ENCODE measurements at places on chromosomes 13 and 19.

DNA sequence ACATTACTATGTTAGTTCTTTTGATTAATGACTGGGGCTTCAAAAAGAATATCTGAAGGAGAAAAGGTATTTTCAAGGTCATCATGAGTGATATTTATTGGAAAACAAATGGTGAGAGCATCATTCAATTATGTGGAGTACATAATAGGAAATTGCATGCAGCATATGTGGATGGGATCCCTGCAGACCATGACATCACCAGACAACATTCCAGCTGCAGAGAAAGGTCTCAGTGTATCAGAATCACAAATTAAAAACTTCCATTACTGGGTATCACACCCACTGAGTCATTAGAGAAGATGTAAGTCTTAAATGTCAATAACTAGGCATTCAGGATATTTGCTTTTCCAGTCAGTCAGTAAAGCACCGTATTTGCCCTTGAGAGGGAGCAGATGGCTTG is 574.4 kb upstream of the SLC10A2 start:
- no peak for DNase-seq

DNA sequence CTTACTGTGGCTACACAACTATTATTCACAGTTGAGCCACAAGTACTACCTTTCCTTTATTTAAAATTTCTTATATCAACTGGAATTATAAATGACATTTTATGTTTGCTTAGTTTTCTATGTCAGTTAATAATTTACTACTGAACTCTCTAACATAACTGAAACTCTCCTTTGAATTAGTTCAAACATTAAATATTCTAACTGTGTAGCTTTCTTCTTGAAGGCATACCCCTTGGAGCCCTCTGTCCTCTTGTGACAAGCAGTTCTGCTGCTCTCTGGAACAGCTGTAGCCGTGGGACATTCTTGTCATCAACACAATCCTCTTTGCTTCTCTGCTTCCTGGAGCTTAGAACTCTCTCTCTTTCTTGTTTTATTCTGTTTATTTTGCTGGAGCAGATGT is 244.8 kb downstream of the NHLRC3 start:
- no peak for DNase-seq

DNA sequence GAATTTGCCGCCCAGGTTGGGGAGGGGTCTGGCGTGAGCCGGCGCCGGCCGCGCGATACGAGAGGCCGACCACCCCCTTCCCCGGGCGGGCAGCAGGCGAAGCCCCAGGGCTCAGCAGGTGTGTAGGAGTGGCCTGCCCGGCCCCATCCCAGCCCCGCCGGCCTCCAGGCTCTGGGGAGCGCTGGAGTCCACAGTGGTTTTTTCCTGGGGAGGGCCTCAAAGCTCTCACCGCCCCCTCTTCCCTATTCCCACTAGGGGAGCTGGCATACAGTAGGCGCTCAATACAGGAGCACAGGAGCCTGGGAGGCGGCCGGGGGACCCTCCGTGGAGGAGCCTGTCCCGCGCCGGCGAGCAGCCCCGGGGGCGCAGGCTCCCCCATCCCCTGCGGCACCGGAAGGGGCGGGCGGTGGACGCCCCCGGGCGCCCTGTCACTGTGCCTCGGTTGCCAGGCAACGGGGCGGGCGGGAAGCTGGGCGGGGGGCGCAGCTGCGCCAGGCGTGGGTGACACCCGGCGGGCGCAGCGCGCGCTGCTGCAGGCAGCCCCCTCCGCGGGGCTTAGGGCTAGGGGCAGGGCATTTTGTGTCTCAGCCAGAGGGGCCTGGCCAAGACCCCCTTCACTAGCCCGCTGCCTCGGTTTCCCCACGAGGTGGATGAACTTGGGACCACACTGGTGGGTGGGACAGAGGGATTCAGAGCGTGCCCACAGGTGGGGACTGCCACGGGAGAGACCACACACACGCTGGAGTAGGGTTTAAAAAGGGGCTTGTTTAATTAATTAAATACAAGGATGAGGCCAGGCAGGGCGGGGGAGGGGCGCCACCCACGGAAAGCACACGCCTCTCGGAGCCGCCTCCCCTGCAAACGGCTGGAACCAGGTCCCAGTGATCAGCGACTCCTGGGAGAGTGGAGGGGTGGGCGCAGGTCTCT is 3.6 kb upstream of the REXO1 start:
- DNase-seq, result no peak

DNA sequence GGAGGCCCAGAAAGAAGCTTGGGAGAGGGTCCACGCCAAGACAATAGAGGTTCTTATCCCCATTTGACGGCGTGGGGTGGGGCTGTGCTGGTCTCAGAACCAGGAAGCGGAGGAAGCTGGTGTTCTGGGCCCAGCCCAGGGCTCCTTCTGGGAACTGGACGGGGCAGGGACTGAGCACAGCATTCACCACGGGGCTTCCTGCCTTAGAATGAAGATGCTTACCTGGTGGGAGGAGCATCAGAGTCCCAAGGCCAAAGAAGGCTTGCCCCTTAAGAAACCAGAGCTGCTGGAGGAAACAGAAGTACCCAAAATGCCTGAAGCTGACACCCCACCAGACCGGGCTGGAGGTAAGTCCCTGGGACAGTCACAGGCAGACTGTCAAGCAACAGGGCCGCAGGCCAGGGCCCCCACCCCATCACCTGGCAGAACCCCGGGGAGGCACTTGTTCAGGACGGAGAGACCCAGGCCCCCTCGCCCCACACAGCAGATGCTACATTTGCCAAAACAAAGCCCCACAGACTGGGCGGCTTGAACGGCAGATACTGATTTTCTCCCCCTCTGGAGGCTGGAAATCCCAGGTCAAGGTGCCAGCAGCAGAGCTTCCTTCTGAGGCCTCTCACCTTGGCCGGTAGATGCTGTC is 17.8 kb upstream of the IGLON5 start:
- no peak for DNase-seq

GRCh38 chr19:58228585-58229254 is at the start of gene ZNF544:
Gene ZNF544 (plus strand): TSS chr19:58228914. CDS start chr19:58244024, 15,110 bp downstream.
- DNase-seq, result peak; percentile 69

DNA sequence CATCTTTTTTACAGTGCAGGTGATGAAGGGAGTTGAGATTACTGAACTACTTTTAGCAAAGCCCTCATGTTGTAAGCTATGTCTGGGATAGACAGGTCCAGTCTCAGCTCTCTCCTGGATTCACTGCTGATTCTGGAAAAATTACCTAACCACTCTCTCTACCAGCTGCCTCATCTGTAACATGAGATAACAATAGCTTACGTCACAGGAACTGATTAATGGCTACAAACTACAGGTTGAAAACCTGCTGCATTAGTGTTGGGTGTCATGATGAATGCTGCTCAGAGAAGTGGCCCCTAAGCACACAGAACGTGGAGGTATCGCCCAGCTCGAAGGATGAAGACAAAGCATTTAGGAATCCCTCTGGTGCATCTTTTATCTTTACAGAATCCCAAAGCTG is 277.8 kb downstream of the ABCC4 start:
- DNase-seq, result no peak

- DNase-seq, result no peak
These were observed 41.2 kb downstream of the USP12 start for GRCh38 chr13:27130223-27130978.

DNA sequence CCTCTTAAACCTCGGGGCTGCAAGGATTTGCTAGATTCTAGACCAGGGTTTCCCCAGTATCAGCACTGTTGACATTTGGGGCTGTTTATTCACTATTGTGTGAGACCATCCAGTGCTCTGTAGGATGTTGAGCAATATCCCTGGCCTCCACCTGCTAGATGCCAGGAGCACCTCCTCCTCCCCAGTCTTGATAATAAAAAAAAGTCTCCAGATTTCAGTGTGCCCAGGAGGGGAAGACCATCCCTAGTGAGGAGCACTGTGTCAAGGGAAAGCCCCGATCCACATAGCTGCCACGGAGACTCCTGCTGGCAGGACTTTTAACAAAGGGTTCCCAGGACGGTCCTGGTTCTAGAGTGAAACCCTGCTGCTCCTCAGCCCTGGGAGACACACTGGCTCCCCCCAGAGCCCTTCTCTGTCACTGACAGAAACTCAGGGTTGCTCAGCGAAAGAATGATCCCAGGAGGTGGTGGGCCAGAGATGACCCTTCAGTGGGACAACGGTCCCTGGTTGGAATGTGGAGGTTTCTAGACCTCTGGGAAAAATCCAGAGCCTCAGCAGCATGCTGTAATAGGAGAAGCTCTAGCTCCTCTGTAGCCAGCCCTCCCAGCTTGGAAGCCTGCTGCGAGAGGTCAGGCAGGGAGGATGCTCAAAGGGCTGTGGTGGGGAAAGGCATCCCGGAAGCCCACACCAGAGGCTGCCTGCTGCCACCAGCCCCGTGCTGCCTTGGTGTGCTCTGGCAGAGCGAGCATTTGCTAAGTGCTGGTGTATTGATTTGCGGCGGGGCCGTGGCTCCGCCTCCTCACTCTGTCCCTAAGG is 20.3 kb downstream of the LYL1 start:
- no peak for DNase-seq

GRCh38 chr19:12680034-12680433 is 1.6 kb downstream of the DHPS start:
- DNase-seq, result no peak

- no peak for DNase-seq
These were observed 53.2 kb upstream of the NFIC start for GRCh38 chr19:3313199-3313575.

DNA sequence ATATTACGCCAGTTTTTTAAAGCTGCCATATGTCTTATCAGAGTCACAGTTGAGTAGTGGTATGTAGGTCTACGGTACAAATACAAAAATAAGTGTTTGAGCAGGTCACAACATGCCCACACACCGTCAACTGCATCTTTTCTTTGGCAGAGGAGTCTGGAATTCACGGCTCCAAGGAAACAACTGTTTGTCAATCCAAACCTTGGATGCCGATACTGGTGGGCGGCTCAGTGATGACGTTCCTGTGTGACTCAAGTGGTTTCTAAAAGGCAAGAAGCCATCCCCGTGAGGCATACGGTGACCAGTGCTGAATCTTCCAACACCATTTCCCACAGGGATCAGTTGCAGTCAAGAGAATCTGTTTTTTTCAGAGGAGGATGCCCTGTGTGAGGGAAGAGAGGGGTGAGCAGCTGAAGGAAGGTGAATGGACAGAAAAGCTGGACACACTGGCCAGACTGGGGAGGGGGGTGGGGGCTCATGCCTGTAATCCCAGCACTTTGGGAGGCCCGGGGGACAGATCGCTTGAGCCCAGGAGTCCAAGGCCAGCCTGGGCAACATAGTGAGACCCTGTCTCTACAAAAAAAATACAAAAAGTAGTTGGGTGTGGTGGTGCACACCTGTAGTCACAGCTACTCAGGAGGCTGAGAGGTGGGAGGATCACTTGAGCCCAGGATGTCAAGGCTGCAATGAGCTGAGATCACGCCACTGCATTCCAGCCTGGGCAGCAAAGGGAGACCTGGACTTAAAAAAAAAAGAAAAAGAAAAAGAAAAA is 22.8 kb upstream of the CEBPG start:
- DNase-seq, result no peak

GRCh38 chr13:101218484-101218883 is 197.8 kb downstream of the NALCN start:
- no peak for DNase-seq

DNA sequence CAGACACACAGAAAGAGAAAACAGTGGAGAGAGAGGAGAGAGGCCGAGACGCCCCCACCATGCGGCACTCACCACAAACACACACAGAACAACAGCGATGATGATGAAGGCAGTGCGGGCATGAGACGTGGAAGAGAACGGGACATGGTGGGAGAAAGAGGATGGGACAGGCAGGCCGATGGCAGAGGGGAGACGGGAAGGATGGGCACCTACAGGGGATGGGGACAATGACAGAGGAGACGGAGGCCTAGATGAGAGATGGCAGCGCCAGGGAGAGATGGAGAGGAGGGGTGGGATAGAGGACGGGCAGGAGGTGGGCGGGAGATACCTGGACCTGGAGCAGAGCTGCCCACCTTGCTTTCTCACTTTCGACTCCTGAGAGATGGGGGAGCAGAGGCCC is 1.1 kb upstream of the KLK14 start:
- DNase-seq, result no peak

GRCh38 chr13:31903111-31903815 is 128.3 kb upstream of the FRY start:
- no peak for DNase-seq

DNA sequence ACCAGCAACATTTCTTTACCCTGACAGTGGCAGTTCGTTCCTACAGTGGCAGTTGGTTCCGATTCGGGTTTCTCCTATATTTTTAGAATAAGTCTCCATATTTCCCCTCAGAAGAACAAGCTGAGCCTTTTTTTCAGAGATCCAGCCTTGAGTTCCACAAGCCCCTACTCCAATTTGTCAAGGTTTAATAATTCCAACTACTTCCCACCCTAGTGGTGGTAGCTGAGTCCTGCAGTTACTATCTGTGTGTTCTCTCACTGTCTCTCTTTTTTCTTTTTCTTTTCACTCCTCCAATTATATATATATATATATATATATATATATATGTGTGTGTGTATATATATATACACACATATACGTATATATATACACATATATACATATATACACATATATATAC is 1347.3 kb downstream of the PCDH9 start:
- DNase-seq, result no peak

- DNase-seq, result peak; percentile 39
These were observed 4.3 kb downstream of the ERCC1 start for GRCh38 chr19:45419396-45419795.

DNA sequence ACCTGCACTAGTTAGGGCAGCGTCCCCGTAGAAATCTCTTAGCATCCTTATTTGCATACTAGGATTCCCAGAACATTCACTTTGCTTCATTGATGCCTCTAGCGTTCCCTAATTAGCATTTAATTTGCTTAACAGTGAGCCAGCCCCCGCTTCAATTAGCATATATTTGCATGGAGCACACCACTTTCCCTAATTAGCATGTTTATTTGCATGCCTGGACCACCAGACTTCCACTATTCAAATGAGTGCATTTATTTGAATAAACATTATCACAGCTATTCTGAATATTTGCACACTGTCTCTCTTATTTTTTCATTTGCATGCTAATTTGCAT is 69.6 kb downstream of the RYR1 start:
- DNase-seq, result no peak

Measured in activated CD4-positive, alpha-beta memory T cell treated with anti-CD3 and anti-CD28 coated beads, Interleukin-2, amount 10 ng/mL, durations not matched to agents 7 days and 5 days (primary cell).